ENCODE measurements at places on chromosomes 2 and 18. TPM values are rescaled to one million over a fixed set of nuclear protein-coding genes. Genes with fewer than 3 reads are reported as not detected.

The COL4A3 gene
- 2.2 TPM for total RNA-seq

The SERPINE2 gene
- 90.0 TPM for total RNA-seq

The ABCG5 gene
- total RNA-seq = 0.10 TPM

The FHOD3 gene
- total RNA-seq = 30.0 TPM

The HJURP gene
- 8.3 TPM for total RNA-seq

The LYG2 gene
- not detected for total RNA-seq

The SLC30A3 gene
- 5.5 TPM for total RNA-seq

The NAT8 gene
- not detected for total RNA-seq

The L3MBTL4 gene
- 11.5 TPM for total RNA-seq

The LRRC30 gene
- total RNA-seq = not detected

The RFX8 gene
- total RNA-seq = 1.1 TPM

The TEKT4 gene
- 2.7 TPM for total RNA-seq

The WNT10A gene
- total RNA-seq = not detected

The KCNS3 gene
- total RNA-seq = 22.8 TPM

The AQP12A gene
- not detected for total RNA-seq

The ELOA2 gene
- total RNA-seq = not detected

The ASTL gene
- not detected for total RNA-seq

The RIT2 gene
- 18.4 TPM for total RNA-seq

The RTP5 gene
- 1.9 TPM for total RNA-seq

The RNU2-63P gene
- total RNA-seq = 30.7 TPM

The SANBR gene
- total RNA-seq = 28.9 TPM

The ANKRD12 gene
- 73.0 TPM for total RNA-seq

The MALL gene
- 5.9 TPM for total RNA-seq

The IL36RN gene
- total RNA-seq = 0.11 TPM

The ESCO1 gene
- 24.4 TPM for total RNA-seq

The ERFE gene
- 0.79 TPM for total RNA-seq

The FBXO48 gene
- total RNA-seq = 0.72 TPM

The SLC5A7 gene
- total RNA-seq = 40.3 TPM

The TBR1 gene
- total RNA-seq = 1.3 TPM

The LIMS3 gene
- 2.6 TPM for total RNA-seq

The FAM237A gene
- not detected for total RNA-seq

The GAREM1 gene
- 12.3 TPM for total RNA-seq

The DSG1 gene
- total RNA-seq = 0.20 TPM

The UGT1A1 gene
- not detected for total RNA-seq

The RNPEPL1 gene
- total RNA-seq = 11.3 TPM

The FSIP2 gene
- 4.3 TPM for total RNA-seq

The CRYGC gene
- total RNA-seq = not detected

The OR6B2 gene
- total RNA-seq = not detected

The SOWAHC gene
- total RNA-seq = 19.5 TPM

The PDCD1 gene
- total RNA-seq = 0.20 TPM

The IDH1 gene
- 126 TPM for total RNA-seq

The AQP4 gene
- total RNA-seq = 1,006 TPM

The SAG gene
- not detected for total RNA-seq

The MEIS1 gene
- 50.9 TPM for total RNA-seq

The MAL gene
- 23.0 TPM for total RNA-seq

The ASXL3 gene
- 34.2 TPM for total RNA-seq

The FAM161A gene
- total RNA-seq = 9.7 TPM

The CEP192 gene
- 39.7 TPM for total RNA-seq

Data from spinal cord (tissue), 10 donors.